ENCODE measurements at places on chromosomes 3 and 15.

DNA sequence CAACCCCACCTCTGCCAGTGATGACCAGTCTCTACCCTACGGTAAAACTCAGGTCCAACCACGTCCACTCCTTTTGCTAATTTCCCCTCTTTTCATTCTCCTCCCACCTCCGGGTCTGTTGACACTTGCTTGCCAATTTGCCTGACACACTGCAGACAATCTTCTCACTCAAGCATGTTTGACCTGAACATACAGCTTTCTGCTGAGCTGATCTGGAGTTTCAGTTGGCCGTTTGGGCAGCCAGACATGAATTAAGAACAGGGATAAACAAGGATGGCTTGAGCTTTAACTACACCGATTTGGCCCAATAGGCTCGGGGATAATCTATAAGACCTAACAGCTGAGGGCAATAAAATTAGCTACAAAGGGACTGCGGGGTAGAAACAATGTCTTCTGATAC is 758.6 kb upstream of the CFAP20DC start:
- DNase-seq, result no peak

DNA sequence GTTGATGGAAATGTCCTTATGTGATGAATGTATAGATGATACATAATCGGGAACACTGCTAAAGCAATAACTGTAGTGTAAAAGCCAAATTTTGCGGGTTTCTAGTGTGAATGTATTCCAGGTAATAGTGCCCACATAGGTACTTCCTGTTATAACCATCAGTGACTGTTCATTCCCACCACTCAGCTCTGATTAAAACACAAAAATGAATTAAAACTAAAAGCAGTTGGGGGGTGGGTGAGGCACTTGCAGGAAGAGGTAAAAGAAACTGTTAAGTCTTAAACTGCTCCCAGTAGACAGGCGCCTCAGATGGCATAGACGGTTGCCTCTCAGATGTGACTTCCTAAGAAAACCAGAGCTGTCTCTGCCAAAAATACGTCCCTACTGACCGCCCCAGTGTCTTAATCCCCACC is 893 bp upstream of the MTHFS start:
- peak; percentile 37 for DNase-seq

DNA sequence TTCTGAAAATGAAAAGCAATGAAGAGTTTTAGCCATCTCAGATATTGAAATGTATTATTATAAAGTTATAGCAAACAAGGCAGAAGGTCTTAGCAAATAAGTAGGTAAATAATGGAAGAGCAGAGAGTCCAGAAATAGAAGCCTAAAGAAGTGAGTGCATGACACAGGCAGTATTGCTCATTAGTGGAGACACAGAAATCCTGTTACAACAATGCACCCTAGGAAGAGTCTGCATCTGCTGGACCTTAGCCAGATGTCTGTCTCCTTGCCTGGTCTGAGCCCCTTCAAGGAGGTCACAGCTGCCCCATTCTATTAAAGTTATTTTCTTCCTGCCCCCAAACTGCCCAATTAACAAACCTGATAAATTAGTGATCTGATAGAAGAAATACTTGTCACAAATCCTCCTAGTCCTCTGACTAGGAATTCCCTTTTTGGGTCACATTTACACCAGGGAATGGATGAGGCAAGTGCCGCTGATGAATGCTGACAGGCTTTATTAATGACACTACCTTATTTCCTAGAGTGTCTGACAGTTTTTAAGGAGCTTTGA is 51.9 kb downstream of the HOMER2 start:
- DNase-seq, result no peak

GRCh38 chr3:188267790-188268335 is 113.9 kb downstream of the LPP start:
- no peak for DNase-seq

GRCh38 chr3:186417791-186418190 is 55.8 kb upstream of the DGKG start:
- DNase-seq, result no peak

DNA sequence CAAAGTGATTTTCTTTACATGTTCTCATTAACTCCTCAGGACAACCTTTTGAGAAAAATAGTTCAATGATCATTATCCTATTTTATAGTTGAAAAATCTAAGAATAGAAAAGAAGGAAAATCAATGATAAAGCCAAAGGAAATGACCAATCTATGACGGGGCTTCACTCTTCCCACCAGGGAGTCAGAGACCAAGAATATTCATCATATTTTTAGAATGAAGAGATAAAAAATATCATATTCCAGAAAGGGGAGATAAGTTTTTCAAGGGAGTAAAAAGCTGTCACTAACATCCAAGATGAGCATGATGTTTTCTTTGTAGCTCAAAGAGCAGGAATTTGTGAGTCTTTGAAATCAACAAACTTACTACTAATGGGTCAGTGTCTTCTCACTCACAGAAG is 71.5 kb upstream of the LPP start:
- DNase-seq, result no peak

- DNase-seq, result no peak
These were observed 10.6 kb downstream of the XXYLT1 start for GRCh38 chr3:195260280-195260905.

- DNase-seq, result no peak
These were observed 707.9 kb upstream of the UBE2E2 start for GRCh38 chr3:22495241-22495640.

- peak; percentile 78 for DNase-seq
These were observed 14.4 kb downstream of the ARHGEF3 start for GRCh38 chr3:56787258-56787775.

GRCh38 chr3:1943395-1944118 is 155.1 kb upstream of the CNTN4 start:
- no peak for DNase-seq

- no peak for DNase-seq
These were observed 1.6 kb upstream of the PLCL2 start for GRCh38 chr3:16883057-16883722.

- DNase-seq, result no peak
These were observed 36.3 kb downstream of the CCNL1 start for GRCh38 chr3:157123621-157124020.

DNA sequence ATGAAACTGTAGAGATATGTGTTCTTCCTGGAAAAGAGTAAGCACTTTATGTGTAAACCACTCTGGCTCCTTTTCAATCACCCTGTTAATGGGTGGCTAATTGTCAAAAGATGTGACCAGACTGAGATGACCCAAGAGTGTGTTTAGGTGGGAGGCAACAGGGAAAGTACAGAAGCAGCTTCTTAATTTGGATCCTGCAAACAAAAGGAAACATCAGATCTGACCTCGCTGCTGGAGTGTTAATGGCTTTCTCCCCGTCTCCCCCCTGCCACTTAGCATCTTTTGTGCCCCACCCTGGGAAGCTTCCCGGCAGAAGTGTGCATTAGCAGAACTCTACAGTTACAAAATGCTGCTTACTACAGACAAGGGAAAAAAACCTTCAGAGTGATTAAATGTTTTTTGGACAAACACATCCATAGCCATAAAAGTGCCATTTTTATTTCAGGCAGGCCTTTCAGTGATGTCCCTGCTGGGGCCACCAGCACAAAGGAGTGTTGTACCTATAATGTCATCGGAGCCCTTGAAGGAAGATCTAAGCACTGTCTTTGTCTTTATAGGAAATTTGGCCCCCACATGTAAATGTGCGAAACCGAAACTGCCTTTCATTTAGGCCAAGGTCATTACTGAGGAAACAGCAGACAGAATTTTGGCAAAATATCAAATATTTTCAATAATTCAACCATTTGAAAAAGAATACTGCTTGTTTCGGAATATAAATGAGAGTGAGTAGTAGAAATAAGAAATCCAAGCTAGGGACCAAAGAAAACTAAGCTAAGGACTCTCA is 311.0 kb downstream of the WDR72 start:
- DNase-seq, result peak; percentile 12

GRCh38 chr3:100335434-100335833 is 877 bp downstream of the NIT2 start:
- DNase-seq, result no peak

- no peak for DNase-seq
These were observed 61.9 kb downstream of the HMG20A start for GRCh38 chr15:77482570-77482969.

DNA sequence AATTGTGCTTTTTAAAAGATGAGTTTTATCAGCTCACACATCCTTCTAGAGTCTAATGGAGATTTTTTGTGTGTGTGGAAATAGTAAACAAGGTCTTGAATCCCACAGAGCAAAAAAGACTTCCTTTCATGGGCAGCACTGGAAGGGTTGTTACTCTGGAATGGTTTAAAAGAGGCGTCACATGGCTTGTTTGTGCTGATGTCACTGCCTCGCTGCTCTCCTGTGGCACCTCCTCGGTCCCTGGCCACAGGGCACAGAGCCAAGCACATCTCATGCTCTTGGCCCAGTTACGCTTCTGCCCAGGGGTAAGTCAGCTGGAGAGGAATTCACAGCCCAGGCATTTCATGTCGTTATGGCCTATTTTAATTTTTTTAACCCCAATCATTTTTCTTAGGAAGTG is 53.2 kb downstream of the PGPEP1L start:
- no peak for DNase-seq

DNA sequence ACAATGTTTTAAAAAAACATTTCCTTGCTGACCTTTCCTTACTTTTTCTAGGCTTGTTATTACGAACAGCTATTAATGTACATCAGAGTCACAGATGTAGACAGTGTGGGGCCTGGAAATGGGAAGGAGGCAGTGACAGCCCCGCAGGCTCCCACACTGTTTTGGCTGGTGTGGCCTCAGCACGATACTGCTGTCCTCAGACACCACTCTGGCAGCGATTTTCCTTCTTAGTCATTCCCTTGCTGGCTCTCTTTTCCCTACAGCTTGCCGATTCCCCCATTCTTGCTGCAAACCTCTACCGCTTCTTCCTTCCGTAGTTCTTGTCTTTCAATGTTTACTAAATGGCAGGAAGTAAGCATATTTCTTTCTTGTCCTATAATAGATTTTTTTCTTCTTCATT is 113.1 kb downstream of the ABI3BP start:
- DNase-seq, result no peak

- no peak for DNase-seq
These were observed 27.1 kb upstream of the AP4E1 start for GRCh38 chr15:50881121-50882048.

- no peak for DNase-seq
These were observed 104.9 kb downstream of the OXNAD1 start for GRCh38 chr3:16369885-16370284.

GRCh38 chr3:155441026-155441425 is 147.5 kb upstream of the STRIT1 start:
- DNase-seq, result no peak

DNA sequence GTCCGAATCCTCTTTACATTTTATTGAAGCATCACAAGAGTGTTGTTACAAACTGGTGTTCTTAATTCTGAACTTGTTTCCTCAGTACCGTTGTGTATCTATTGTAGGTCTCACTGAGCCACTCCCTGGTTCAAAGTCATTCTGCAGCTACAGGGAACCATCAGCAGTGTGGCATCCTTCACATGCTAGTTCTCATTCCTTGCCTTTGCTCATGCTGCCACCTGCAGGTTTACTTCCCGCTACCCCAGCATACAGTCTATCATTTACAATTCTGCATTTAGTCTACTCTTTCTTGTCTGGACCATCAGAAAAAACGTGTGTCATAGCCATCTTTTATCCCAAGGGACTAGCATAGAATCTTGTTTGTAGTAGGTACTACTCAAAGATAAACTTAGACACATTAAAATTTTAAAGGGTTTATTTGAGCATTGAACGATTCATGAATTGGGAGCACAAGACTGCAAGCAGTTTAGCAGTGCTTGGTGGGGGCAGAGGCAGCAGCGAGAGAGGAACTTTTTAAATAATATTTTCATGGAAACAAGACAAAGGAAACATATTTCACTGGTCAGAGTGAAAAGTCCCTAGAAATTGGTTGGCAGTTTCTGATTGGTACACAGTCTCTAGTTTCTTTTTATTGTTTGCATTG is 402.1 kb downstream of the CADM2 start:
- DNase-seq, result peak; percentile 23

DNA sequence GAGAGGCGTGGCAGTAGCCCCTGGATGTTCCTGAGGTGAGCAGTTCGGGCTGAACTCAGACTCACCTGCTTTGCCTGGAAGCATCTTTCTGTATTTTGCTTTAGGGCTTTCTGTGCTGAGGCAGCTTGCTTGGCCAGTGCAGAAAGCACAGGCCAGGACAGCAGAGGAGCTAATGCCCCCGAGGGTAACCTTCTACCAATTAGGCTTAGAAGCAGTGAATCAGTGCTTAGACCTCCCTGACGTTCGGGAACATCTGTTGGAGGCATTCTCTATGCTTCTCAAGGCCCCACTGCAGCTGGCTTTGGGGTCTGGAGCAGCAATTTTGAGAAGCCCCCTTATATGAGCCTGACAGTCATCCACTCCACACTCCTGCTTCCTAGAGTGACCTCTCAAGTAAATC is 350.7 kb upstream of the PROK2 start:
- DNase-seq, result no peak

DNA sequence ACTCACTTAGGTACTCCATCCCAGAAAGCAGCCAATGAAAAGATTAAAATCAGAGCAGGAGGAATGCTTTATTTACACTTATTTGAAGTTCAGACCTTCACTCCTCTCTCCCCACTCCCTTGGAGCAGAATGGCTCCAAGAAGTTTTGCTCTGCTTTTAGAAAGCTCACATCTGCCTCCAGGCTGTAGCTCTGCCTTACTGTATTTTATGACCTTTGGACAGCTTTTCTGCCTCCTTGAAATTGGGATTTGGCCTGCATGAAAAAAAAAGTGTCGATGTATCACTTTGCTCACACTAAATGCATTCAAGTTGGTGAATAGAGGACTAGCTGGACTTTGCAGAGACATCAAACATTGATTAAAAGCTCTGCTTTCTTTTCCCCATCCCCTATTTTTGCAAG is 95.3 kb downstream of the SLC9A9 start:
- no peak for DNase-seq

DNA sequence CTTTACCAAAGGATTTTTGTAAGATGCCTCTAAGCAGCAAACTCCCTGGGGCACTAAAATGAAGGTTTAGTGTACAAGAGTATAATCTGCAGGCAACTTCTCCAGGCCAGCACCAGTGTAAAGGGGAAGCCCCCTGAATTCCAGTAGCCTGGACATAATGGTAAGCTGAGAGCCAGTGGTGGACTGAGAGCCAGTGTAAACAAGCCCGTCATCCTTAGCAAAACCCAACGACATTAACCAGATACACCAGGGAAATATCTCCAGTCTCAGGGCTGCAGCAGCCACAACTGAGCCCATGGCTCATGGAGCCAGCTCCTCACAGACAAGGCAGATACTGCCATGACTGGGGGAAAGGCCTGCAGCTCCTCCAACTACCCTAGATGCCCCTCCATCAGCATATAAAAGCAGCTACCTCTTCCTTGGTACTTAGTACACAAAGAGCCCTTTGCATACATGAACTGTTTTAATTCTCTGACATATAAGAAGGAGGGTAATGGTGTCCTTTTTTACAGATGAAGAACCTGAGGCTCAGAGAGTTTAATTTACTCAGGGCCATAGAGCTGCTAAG is 21.7 kb downstream of the PARP16 start:
- DNase-seq, result no peak

All from common myeloid progenitor, CD34-positive (primary cell).